EH (cell line): ENCODE measurements at places on chromosomes 13 and 19.

GRCh38 chr19:18446811-18447359, 9.0 kb upstream of the ISYNA1 start:
- no peak for DNase-seq

GRCh38 chr13:98333486-98333885, 156.4 kb upstream of the RNF113B start:
- no peak for DNase-seq

DNA sequence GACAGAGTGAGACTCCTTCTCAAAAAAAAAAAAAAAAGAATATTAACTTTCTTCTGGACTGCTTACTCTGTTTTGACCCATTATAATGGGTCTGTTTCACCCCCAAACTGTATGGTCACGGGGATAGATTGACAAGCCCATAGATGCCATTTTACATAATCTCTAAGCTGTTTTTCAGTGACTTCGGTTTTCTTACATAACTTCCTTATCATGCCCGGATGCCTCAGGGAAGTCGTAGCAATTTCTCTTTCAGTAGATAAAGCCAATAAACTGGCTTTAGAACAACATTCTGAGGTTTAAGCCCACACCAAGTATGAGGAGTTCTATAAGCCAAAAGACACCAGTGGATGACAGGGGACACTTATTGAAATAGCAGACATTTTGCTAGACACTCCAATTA, 5.9 kb upstream of the ZNF254 start:
- no peak for DNase-seq

- peak; percentile 90 for DNase-seq
Observed at GRCh38 chr13:29595380-29596063, at the start of gene SLC7A1. Gene SLC7A1, minus strand, starts transcription at chr13:29595688. Its CDS starts 59,500 bp downstream, at chr13:29536188.

DNA sequence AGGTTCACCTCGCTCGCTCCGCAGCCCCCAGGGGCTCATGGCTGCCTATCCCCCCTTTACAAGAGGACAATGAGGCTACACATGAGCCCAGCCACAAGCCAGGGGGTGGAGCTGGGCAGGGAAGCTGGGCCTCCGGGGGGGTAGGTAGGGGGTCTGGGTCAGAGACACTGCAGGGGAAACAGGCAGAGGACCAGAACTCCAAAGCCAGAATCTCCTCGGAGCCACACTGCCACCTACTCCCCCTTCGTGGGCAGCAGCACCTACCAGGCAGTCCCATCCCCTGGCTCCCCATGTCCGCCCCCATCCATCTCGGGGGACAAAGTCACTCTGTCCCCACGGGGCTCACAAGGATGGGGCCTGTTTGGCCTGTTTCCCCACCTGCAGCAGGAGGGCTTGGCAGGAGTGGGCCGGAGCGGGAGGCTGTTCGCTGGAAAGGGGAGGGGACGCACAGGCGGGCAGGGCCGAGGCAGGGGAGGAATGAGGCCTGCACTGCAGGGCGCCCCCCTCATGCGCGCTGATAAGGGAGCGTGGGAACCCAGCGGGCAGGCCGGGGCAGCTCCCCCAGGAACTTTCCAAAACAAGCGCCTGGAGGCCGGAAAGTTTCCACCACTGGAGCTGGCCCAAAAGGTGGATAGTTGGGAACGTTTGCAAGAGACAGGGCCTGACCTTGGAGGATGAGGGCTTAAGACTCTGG, 545 bp upstream of the ISYNA1 start:
- DNase-seq: no peak

DNA sequence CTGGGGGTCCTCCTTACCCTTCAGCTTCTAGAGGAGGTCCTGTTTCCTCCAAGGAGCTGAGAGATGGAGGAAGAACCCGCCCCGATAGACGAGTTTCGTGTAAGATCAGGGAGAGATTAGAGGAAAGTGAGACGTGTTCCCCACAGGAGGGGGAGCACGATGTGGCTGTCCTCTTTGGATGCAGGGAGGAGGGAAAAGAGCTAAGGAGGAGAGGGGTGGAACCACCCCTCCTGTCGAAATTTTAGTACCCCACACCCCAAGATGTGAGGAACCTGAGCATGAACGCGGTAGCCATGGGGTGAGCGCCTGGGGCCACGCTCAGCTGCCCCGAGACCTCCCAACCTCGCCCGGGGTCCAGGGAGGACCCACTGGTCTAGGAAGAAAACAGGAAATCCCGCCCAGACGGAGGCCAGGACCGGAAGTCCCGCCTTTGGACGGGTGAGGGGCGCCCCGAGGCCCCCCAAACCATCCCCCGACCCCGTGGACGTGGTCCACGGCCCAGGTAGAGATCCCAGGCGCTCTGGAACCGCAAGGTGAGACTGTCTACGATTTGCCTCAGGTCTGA, 1.2 kb downstream of the AKT1S1 start:
- DNase-seq: peak; percentile 62

DNA sequence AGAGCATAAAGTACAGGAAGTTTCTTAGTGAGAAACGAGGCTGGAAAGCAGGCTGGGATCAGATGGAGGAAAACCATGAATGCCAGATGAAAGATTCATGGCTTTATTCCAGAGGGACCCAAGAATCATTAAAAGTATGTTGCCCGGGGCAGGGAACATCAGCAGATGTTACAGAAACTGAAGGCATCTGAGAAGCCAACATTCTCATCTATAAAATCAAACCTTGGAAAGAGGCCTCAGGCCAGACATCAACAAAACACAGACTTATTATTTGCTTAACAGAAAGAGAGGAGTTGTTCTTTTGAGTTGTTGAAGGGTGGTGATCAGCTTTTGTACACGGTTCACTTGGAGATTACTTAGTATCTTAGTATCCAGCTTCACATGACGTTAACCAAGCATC, 543.6 kb downstream of the RFC3 start:
- peak; percentile 92 for DNase-seq

GRCh38 chr13:20114066-20114610, 46.7 kb downstream of the GJA3 start:
- no peak for DNase-seq

- no peak for DNase-seq
Observed at GRCh38 chr19:38057959-38058690, 151.1 kb downstream of the SIPA1L3 start.

DNA sequence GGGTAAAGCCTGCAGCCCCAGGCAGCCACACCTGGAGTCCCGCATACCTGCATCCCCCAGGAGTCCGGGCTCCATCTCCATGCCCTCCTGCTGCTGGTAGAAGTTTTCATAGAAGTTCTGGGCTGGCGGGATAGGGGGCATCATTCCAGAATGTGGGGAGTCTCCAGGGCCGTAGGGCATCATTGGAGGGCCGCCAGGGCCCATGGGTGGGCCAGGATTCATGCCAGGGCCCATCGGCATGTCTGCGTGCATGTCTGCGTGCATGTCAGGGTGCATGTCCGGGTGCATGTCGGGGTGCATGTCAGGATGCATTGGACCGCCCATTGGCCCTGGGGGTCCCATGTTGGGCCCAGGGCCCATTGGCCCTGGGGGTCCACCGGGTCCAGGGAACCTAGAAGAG, 23.3 kb upstream of the TMEM160 start:
- no peak for DNase-seq

DNA sequence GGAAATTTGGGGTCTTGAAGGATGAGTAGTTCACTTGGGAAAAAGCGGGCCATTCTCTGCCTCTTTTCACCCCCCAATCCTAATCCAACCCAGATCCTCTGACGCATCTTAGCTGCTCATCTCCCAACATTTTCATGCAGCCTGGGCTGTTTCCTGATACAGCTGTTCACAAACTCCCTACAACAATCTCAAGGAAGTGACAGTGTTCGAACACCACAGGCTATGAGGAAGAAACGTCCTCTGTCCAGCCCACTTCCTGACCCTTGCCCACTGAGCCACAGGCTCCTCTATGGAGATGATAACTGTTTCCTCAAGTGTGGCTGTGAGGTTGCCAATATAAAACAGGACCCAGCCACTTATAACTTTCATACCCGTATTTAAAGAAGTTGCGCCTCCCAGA, 16.2 kb downstream of the LMTK3 start:
- DNase-seq: no peak
